Dorsolateral prefrontal cortex (tissue), 122 donors: ENCODE measurements at places on chromosomes 16 and 17.

GRCh38 chr17:75468779-75469373 is 12.4 kb downstream of the TMEM94 start:
- DNase-seq = no peak

DNA sequence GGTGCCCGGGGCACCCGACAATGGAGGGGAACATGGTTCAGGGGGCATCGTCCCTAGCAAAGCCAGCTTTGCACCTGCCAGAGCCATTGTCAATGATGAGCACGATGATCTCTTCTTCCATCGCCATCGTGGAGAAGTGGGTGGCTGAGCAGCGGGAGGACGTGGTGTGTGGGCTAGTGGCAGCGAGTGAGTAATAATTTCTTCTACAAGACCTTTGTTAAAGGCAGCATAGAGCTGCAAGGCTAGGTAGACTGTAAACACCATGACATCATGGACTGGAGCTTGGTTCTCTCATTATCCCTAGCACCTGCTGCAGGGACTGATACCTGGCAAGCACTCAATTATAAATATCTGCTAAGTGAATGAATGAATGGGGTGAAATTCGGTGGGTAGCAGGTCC is 6.7 kb upstream of the HEATR3 start:
- DNase-seq = no peak

DNA sequence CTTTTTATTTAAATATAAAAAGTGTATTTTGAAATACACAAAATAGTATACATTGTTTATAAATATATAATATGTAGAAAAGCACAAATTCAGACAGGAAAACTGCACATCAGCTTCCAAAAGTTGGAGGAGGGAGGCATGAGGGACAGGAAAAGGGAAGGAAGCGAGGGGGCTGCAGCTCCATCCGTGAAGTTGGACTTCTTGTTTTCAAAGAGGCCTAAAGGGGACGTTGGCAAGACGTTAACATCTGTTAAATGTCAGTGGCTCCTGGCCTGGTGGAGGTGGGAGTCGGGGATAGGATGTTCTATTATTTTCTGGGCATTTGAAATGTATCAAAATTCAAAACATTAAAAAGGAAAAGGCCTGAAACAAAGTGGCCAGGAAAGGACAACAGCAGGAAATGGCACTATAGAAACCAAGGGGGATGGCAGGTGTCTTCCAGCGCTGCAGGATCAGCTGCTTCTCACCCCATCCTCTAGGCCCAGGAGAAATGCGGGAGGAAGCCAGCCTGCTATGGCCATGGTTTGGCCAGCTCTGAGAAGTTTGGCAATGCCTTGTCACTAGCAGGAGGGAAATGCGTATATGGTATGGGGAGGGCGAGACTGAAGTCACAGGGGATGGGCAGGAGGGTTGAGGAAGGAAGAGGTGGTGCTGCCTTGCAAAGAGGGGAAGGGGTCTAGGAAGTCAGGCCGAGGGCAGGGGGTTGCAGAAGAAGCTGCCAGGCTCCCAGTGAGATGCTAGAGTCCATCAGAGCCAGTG is 6.4 kb downstream of the CMTM2 start:
- no peak for DNase-seq

DNA sequence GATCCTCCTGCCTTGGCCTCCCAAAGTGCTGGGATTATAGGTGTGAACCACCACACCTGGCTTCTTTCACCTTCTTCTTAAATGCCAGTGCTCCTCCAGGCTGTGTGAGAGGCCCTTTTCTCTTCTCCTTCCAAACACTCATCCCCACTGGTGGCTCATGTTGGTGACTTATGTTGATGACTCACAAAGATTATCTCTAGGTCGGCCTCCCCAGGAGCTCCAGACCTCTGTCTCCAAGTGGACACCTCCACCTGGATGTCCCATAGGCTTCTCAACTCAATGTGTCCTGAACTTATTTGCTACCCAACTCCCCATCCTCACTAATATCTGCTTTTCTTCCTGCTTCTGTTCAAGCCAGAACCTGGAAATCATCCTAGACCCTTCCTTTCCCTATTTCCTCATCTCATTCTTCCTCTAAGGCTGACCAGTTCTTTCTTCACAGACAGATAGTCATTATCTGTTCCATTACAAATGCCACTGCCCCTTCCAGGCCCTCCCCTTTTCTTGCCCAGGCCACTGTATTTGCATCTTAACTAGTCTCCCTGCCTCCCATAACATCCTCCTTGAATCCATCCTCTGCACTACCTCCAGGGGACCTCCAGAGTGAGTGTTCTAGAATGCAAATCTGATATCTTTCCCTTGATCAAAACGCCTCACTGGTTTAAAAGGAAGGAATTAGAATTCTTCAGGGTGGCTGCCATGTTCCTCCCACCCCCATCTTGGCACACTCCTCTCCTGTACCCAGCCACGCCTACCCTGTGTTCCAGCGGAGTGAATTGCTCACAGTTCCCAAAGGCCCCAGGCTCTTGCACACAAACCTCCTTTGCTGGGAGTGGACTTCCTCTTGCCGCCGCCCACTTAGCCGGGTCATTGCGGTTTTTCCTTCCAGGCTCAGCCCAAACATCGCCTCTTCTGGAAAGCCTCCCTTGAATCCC is 34.8 kb upstream of the FBXO47 start:
- DNase-seq = no peak

- DNase-seq = no peak
Observed at GRCh38 chr16:73066927-73067670, 19.2 kb upstream of the ZFHX3 start.

- DNase-seq = no peak
Observed at GRCh38 chr17:50604513-50604912, 30.2 kb upstream of the ABCC3 start.

DNA sequence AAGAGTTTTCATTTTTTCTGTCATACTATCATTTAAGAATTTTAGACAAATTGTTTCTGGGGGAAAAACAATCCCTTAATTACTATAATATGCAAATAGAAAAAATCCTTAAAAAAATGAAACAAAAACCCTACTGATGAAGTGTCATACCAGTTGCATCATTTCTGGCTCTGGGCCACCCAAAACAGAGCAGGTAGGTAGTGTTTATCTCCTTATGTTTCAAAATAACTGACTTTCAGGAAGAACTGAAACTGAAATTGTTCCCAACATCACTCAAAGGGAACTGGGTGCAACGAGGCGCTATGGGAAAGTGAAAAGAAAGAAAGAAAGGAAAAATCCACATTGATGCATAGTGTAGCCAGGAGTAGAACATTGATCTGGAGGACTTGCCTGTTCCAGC is 653.1 kb upstream of the SOX9 start:
- no peak for DNase-seq

DNA sequence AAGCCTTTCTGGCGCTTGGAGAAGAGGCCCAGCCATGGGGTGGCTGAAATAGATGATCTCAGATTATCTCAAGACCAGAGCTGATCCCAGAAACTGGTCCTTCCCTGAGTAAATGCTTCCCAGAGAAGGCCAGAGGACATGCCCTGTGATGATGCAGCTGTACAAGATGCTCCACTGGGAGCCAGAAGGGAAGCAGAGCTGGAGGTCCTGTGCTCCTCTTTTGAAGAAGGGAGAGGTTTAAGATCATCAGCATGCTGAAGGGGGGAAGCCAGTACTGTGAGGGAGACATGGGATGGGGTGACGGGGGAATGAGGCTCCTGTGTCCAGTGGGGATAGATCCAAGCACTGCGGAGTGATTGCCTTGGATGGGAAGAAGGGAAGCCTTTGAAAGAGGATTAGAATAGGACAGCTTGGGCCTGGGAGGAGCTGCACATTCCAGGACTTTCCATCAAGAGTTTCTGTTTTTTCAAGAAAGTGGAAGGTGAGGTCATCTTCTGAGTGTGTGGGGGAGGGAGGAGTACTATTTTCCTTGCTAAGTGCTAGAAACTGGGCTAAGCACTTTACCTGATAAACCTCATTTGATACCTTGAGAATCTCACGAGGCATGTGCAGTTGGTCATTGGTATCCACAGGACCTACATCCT is 16.4 kb upstream of the ALOX15B start:
- DNase-seq = peak; percentile 15

DNA sequence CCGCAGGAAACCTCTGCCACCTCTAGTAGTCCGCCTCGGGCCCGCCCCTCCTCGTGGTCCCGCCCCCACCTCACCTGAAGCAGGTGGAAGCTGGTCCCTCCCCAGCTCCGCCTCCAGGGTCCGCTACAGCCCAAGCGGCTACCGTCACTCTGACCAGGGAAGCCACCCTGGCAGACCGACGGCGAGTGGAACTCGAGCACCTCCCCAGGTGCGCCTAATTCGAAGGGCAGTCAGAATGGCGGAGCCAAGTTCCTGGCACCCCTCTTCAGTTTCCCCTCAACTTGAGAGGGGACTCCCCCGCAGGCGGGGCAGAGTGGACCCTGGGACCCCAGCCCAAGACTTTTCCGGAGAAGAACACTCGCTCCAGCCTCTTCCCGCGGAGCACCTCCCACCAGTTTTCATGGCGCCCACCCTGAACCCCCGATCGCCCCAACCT is 507 bp downstream of the FHOD1 start:
- no peak for DNase-seq

DNA sequence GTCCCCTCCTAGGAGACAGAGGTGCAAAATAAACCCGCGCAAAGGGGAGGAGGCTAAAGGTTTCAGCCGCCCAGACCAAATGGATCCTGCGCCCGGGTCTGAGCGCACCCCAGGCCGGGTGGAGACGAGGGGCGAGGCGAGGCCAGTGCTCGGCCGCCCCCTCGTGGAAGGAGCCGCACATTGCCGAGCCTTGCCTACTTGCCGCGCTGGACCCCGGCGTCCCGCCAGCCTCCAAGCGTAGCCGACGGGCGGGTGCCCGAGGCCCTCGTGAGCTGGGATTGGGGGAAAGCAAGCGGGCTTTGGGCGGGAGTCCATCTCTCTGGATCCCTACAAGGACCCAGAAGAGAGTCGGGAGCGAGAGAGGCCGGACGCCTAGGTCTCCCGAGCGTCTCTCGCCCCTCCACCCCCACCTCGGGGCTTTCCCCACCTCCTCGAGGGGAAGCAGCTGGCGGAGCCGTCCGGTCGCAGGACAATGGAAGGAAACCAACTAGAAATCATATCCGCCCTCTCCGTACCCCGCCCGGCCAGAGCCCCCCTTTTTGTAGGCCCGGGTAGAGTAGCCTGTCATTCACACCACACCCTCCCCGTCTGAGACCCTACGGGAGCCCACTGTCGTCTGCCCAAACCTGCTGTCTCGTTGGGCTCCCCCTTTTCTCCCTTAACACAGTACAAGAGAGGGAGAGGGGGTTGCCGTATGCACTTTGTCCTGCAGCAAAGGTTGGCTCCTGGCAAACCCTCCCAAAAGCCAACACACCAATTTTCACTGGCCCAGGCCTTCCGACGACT is 664 bp upstream of the BCL6B start:
- peak; percentile 67 for DNase-seq

- no peak for DNase-seq
Observed at GRCh38 chr16:50814541-50814940, 72.7 kb downstream of the CYLD start.
